ENCODE measurements at places on chromosomes 12 and 14. TPM values are rescaled to one million over a fixed set of nuclear protein-coding genes. Genes with fewer than 3 reads are reported as not detected.

Gene CHMP4A
- polyA plus RNA-seq: 96.8 TPM

Gene PPP1R36
- polyA plus RNA-seq: 0.37 TPM

Gene VASH1
- 2.5 TPM for polyA plus RNA-seq

Gene CDCA3
- polyA plus RNA-seq: 56.9 TPM

GRCh38 chr14:47039336-47039735 lies 387.8 kb upstream of the RPL10L start:
- H3K36me3 ChIP-seq: no peaks in the 10 kb centered on the region
- H3K4me1 ChIP-seq: no peaks in the 10 kb centered on the region
- no peak for DNase-seq
- no peak overlapping the region for H3K4me3 ChIP-seq

GRCh38 chr12:95185072-95185471 lies 32.2 kb downstream of the FGD6 start:
- no peaks in the 10 kb centered on the region for H3K4me1 ChIP-seq
- no peaks in the 10 kb centered on the region for H3K27me3 ChIP-seq
- H3K36me3 ChIP-seq: no peaks in the 10 kb centered on the region
- no peak overlapping the region for H3K27ac ChIP-seq
- no peak for DNase-seq

DNA sequence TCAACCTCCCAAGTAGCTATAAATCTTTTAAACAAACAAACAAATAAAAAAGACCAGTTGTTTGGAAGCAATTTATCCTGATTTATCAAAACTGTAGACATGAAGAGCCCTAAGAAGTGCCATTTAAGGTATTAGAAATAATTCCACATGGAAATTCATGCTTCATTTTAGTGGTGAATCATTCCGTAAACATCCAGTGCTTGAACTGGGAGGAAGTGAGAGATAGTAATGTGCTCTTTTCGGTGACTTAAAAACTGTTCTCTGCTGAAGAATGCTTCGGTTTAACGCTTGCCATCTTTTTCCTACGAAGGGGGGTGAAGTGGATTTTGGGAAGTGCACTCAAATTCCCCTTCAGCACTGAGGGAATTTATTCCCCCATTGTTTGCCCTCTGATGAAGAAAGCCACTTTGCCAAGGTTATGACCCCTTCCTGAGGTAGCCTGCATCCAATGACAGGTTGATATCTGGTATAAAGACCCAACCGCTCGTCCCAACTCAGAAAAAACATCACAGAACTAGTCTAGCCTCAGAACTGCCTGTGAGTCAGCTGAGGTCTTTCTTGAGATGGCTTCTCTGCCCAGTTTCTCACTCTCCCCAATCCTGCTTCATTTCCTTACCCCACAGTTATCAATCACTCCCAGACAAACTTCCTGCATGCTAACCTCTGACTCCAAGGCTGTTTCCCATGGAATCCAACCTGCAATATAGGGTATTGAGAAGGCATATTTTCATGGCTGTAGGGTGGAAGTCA lies 244.1 kb downstream of the AEBP2 start:
- H3K36me3 ChIP-seq: no peaks in the 10 kb centered on the region
- DNase-seq: peak; percentile 54
- no peak overlapping the region for H3K4me3 ChIP-seq

- no peak for DNase-seq
- H3K27ac ChIP-seq: no peak overlapping the region
- H3K36me3 ChIP-seq: no peaks in the 10 kb centered on the region
- H3K4me1 ChIP-seq: no peaks in the 10 kb centered on the region
- H3K27me3 ChIP-seq: no peaks in the 10 kb centered on the region
These were observed 81.6 kb upstream of the SINHCAF start for GRCh38 chr12:31407562-31407961.

DNA sequence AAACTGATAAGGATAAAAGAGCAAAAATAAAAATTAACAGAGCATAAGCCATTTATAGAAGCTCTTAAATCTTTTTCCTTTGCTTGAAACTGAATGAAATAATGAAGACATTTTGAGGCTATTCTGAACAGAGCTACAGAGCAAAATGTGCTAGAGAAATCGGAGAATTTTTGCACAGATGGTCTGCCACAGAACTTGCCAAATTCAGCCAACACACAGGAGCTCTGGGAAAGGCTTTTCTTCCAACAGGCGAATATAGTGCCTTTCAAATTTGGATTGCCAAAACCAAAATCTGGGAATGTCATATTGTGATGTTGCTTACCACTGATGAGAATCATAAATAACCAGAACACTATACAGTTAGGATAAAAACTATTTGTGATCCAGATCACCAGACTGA lies 406.3 kb downstream of the RPL10L start:
- no peaks in the 10 kb centered on the region for H3K4me1 ChIP-seq
- H3K27ac ChIP-seq: no peak overlapping the region
- H3K36me3 ChIP-seq: no peaks in the 10 kb centered on the region
- DNase-seq: no peak
